T-helper 9 cell (primary cell): ENCODE measurements at places on chromosomes 16 and 17.

GRCh38 chr17:4583206-4583605 lies 1.1 kb upstream of the SMTNL2 start:
- DNase-seq, result no peak

DNA sequence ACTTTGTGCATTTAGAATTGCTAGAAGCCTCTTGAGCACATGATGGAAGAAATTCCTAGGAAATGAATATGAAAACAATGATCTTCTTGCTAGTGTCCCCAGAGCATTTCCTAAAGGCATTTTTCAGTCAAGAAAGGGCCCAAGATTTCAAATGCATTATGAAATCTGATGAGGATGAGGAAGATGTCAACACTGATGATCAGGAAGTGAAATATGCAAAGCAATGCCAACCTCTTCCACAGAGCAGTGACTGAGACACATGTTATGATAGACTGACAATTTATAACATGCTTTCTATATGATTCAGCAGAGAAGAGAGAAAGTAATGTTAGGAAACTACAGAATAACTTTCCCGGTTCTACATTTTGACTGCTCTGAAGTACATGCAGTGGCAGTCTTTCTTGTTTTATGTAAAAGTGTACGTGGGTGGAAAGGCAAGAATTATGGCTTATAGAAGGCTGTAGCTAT lies 859.1 kb upstream of the GOT2 start:
- no peak for DNase-seq

GRCh38 chr17:9200699-9201359 lies 179.5 kb downstream of the NTN1 start:
- DNase-seq, result no peak

GRCh38 chr17:45380046-45380765 lies 52.5 kb downstream of the ARHGAP27 start:
- no peak for DNase-seq

GRCh38 chr16:82146957-82147356 lies 23.1 kb downstream of the MPHOSPH6 start:
- DNase-seq, result no peak

DNA sequence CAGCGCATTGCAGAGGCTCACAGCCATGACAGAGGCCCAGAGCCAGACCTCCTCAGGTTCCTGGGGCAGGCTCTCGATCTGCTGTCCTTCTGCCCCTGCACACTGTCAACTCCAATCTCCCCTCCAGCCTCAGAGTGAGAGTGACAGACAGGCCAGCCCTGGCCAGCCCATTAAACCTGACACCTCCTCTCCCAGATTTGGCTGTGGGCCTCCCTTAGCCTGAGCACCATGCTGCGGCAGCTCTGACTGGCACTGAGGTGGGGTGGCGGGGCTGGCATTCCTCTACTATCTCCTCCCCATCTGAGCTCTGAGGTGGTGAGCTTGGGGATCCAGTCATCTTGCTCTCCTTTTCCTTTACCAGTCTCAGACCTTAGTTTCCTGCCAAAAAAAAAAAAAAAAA lies 15.5 kb upstream of the C1QL1 start:
- DNase-seq, result no peak

DNA sequence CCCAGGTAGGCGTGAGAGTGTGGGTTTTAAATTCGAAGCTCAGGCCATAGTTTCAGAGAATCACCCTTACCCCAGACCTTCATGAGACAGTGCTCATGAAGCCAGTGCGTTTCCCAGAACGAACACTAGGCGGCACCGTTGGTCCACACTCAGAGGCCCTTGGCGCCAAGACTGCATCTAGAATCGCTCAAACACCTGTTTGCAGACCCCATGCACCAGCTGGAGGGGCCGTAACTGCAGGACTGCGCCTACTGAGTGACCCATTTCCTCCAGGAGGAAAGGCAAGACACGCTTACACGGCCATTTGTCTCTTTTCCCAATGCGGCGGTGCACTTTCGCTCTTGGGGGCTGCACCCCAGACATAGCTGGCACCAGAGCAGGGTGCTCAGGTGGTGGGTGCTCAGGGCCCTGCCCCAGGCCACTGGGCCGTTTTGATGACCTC lies 34.0 kb downstream of the ADGRG5 start:
- DNase-seq, result peak; percentile 78

- DNase-seq, result no peak
These were observed 88.5 kb downstream of the CLEC16A start for GRCh38 chr16:11032922-11033291.

GRCh38 chr16:69313469-69313868 lies 2.3 kb downstream of the VPS4A start:
- DNase-seq, result no peak

DNA sequence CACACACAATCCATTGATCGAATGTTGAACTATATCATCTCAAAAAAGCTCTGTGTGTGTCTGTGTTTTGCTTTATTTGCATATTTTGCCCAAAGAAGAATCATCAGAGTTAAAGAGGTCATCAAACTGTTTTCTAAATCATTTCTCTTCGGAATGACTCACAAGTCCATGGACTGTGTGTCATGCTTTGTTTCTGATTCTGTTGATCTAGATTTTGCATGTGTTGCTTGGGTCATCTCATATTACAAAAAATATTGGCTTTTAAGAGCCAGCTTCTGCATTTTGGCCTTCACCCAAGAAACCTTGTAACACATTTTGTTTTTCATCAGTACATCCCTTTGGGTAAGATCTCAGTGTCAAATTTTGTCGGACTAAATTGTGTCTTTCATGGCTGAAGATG lies 471.2 kb upstream of the HSBP1 start:
- DNase-seq, result no peak

GRCh38 chr16:3677994-3678393 lies 23.5 kb downstream of the DNASE1 start:
- no peak for DNase-seq

DNA sequence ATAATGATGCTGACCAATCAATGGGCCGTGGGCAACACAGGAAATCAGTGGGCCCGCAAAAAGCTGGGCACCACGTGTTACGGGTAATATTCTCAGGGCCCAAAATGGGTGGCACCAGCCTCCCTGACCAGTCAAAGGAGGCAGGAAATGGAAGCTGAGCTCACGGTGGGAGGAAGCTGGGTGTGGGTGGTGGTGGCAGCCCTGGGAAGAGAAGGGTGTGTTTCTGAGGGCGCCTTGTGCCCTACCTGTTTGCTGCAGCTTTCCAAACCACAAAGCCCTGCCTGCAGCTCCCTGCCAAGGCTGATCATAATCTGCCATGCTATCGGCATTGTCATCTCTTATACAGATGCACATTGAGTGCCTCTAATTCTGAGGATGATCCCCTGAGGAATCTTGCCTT lies 457.9 kb downstream of the SLC39A11 start:
- no peak for DNase-seq

DNA sequence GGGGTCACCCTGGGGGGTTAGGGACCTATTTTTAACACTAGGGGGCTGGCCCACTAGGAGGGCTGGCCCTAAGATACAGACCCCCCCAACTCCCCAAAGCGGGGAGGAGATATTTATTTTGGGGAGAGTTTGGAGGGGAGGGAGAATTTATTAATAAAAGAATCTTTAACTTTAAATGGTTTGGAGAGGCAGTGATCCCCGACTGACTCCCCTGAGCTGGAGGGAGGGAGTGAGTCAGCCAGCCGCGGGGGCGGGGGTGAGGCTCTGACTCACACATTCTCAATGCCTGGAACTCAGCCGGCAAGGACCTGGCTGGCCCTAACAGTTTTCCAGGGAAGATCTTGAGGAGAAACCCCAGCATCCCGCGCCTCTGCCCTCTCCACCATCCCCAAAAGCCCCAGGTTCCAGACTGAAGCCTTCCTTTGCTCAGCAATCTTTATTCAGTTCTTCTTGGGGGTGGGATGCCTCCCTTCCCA lies 1.5 kb downstream of the HCFC1R1 start:
- DNase-seq, result peak; percentile 70
